ENCODE measurements at places on chromosomes 1 and 21.

- DNase-seq: no peak
Measured at GRCh38 chr21:38188037-38188436, 68.8 kb upstream of the KCNJ15 start.

- DNase-seq: no peak
Measured at GRCh38 chr1:220028346-220028895, 17.9 kb downstream of the EPRS1 start.

DNA sequence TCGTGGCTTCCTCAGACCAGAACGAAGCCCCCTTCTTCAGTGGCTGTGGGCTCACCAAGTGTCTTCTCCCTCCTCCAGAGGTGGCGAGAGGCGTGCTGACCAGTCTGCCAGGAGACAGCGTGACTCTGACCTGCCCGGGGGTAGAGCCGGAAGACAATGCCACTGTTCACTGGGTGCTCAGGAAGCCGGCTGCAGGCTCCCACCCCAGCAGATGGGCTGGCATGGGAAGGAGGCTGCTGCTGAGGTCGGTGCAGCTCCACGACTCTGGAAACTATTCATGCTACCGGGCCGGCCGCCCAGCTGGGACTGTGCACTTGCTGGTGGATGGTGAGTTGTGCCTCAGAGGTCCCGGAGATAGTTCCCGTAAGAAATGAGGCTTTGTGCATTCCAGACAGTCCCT is 24.0 kb downstream of the IL6R start:
- no peak for DNase-seq

GRCh38 chr1:25253911-25254310 is 6.7 kb upstream of the RSRP1 start:
- DNase-seq: no peak

GRCh38 chr1:112706505-112707220 is at the start of gene RHOC:
Gene RHOC (minus strand): TSS chr1:112707127. CDS start chr1:112703799, 3,328 bp downstream.
- peak; percentile 64 for DNase-seq
